ENCODE measurements at places on chromosomes 1 and 21.

DNA sequence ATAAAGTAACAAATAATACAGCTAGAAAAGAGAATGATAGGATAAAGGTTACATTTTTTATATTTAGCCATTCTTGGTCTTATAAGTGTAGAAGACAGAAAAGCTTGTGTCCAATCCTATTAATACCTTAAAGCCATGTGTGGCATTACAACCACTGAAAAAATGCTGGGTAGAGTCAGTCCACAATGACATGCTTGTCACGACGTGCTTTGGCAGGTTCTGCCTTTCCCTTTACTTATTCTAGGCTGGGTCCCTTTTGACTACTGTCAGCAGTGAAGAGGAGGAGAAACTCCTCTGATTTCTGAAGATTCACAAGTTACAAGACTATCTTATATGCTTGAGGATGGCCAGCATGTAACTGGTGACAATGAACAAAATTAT lies 14.6 kb upstream of the AIM2 start:
- DNase-seq = no peak

- DNase-seq = no peak
Measured at GRCh38 chr1:198558402-198558801, 17.9 kb upstream of the ATP6V1G3 start.

GRCh38 chr21:35323947-35324346 lies 274.8 kb upstream of the RUNX1 start:
- no peak for DNase-seq

GRCh38 chr1:101683561-101683960 lies 313.2 kb downstream of the OLFM3 start:
- no peak for DNase-seq

- no peak for DNase-seq
Measured at GRCh38 chr1:10613340-10613739, 138.6 kb downstream of the PEX14 start.
